Left renal pelvis (tissue), 4 donors: ENCODE measurements at places on chromosomes 11 and 22. TPM values are rescaled to one million over a fixed set of nuclear protein-coding genes. Genes with fewer than 3 reads are reported as not detected.

The BAIAP2L2 gene
- 1.3 TPM for polyA plus RNA-seq

The AHNAK gene
- 238 TPM for polyA plus RNA-seq

The MISFA gene
- polyA plus RNA-seq, result 5.7 TPM

The RIMBP3B gene
- polyA plus RNA-seq, result not detected

The SYT8 gene
- polyA plus RNA-seq, result not detected

The FOLR3 gene
- 2.7 TPM for polyA plus RNA-seq

The TMEM121B gene
- polyA plus RNA-seq, result 1.0 TPM

The LYVE1 gene
- 73.4 TPM for polyA plus RNA-seq

The LRRC56 gene
- polyA plus RNA-seq, result 6.6 TPM

The KRTAP5-8 gene
- 0.14 TPM for polyA plus RNA-seq

GRCh38 chr11:85088286-85088685, 538.9 kb downstream of the DLG2 start:
- no peak for DNase-seq

DNA sequence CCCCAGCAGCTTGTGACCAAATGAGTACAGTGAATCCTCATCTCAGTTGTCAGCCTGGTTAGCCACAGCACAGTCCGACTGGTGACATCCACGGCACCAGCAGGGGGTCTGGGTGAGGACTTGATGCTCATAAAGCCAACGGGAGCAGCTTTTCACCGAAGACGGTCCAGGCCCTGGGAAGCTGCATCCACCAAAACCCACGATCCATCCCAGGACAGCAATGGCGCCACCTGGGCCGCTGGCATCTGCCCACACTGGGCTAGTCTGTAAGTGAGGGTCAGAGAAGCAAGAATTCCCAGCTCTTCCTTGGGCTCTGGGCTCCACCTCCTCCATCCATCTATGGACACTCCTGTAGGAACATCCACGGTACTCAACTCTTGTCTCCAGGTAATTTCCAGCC, 25.1 kb upstream of the FXYD6 start:
- no peak for DNase-seq

GRCh38 chr11:113160808-113161124, 153.6 kb upstream of the TTC12 start:
- DNase-seq, result no peak

DNA sequence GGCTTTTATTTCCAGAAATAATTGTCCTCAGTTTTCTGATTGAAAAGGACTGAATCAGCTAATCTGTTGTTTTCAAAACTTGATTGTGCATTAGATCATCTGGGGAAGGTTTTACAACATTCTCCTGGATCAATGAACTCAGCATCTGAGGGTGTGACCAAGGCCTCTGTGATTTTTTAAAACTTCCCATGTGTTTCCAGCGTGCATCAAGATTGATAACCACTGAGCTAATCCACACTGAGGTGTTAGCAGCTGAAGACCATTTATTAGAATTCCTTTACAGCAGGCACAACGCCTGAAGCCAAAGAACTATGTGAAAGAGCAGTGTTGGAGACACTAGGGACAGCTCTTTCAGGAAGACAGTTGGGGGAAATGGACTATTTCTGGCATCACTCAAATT, 10.2 kb downstream of the VSTM5 start:
- no peak for DNase-seq

DNA sequence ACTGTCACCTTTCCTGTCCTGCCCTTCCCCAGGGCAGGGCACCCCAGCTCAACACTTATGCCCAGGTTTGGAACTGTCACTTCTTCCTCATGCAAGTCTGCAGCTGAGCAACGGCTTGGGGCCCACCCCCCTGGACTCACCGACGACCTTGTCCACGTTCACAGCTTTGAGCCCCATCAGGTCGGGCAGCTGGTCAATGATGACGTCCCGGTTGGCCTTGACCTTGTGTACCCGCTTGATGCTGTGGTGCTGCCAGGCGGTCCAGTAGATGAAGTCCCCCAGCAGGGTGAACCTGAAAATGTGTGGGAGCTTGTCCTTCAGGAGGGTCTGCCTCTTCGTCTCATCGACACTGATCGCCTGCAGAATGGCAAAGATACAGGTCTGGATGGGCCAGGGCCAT, 135.0 kb downstream of the CRYBB2 start:
- no peak for DNase-seq

DNA sequence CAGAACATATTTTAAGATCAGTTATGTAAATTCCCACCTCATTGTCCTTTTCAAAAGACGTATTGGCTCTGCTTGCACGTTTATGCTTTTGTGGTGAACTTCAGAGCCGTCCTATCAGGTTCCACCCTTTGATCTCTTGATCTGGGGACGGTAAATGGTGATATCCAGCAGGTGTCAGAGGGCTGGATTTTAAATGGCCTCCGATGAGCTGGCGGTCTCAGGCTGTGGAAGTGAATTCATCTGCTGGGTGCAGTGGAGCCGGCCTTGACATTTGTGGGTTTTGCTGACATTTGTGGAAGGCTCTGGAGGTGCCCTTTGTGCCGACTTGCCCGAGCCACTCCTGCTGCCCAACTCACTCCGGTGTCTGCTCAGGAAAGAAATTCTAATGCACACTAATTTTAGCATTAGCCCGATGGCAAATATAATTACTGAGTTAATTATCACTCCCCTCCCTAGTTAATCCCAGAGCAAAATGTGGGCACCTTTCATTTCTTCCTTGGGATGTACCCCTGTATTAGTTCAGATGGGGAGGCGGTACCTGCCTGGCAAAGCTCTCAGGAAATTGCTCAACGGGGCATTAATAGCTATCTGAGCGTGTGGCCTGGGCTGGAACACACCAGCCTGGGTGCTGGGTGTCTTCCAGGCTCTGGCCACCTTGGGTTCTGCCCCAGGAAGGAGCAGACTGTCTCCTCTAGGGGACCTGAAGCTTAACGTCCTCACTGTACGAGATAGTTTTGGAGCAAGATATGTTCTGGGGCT, 9.1 kb downstream of the LRP5 start:
- DNase-seq, result no peak

DNA sequence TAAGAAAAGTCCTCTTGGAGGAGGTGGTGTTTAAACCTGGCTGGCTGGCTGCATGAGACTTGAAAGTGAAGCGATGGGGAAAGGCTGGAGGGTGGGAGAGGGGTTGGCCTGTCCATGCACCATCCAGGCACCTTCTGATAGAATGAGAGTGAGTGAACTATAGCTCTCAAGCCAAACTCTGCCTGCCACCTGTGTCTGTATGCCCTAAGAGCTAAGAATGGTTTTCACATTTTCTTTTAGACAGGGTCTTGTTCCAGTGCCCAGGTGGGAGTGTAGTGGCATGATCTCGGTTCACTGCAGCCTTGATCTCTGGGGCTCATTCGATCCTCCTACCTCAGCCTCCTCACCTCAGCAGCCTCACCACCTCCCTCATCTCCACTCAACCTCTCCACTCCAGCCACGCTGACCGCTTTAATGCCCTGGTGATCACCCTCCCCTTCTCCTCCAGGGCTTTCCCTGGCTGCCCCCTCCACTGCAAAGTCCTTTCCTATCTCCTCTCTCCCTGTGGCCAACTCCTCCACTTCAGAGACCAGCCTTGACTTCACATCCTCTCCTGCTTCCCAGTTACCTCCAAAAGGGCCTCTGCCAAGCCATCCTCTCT, 38.3 kb upstream of the DKK3 start:
- no peak for DNase-seq

GRCh38 chr11:10019906-10020682, 273.9 kb downstream of the SBF2 start:
- DNase-seq, result peak; percentile 12

GRCh38 chr11:95450547-95451123, 219.6 kb upstream of the SESN3 start:
- DNase-seq, result no peak

GRCh38 chr11:33885338-33886005, 6.4 kb downstream of the LMO2 start:
- DNase-seq, result no peak

DNA sequence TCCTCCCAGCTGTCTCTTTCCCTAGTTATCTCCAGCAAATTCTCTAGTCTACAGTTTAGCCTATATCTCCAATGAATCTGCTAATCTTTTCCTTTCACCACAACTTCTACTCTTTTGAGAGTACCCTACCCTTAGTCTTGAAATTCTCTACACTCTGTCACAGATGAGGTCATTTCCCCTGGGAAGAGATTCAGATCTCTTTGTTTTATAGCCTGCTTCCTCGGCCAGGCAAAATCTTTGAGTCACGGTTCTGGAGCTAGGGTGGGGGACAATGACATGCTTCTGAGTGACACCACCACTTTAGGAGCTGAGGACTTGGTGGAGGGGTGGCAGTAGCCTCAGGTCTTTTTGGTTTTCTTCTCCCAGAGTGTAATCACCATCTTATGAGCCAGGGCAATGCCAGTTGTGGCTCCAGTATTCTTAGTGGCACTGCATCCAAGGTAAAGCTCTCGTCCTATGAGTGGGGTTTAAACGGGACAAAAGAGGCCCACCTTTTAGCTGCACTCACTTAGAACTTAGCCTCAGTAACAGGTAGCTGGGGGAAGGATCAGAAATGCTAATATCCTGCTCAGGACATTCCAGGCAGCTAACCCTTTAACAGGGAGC, 98.5 kb upstream of the RRM1 start:
- no peak for DNase-seq

- DNase-seq, result no peak
Observed at GRCh38 chr22:48486134-48486532, 1341.5 kb downstream of the BRD1 start.

GRCh38 chr11:76234021-76234415, 27.7 kb upstream of the WNT11 start:
- no peak for DNase-seq

- DNase-seq, result no peak
Observed at GRCh38 chr11:130766650-130767565, 149.4 kb downstream of the SNX19 start.

DNA sequence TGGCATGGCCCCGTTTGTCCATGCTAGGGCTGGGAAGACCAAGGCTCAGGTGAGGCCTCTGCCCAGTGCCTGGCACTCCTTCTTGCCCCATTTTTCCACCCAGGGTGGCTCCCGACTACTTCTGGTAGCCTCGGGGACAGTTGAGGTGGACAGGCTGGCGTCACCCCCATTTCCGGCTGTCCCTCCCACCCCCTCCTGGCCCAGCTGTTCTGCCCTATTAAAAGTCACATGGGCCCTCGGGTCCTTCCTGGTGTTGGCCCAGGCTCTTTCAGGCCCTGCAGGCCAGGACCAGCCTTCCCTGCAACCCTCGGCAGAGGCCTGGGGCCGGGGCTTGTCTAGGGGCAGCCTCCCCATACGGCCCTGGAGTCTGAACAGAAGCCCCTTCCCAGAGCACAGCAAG, 9.5 kb downstream of the CD81 start:
- no peak for DNase-seq

DNA sequence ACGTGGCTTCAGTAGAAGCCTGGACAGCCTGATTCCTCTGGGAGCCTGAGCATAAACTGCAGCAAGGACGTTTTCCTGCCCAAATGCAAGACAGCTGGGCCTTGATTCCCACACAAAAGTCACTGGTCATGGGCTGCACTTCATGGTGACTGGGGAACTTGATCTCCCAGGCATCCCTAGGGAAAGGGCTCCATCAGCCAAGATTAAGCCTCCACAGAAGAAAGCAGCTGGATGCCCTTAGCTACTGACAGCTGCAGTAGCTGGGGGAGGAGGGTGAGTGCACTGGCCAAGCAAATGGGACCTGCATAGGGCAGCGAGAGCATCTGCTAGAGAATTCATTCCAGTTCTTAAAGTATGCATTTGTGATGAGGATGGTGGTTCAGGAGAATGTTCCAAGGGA, 267.4 kb upstream of the ISX start:
- peak; percentile 71 for DNase-seq

- DNase-seq, result no peak
Observed at GRCh38 chr22:47372596-47373385, 610.3 kb downstream of the TBC1D22A start.

- no peak for DNase-seq
Observed at GRCh38 chr11:75346912-75347647, 4.4 kb downstream of the ARRB1 start.

DNA sequence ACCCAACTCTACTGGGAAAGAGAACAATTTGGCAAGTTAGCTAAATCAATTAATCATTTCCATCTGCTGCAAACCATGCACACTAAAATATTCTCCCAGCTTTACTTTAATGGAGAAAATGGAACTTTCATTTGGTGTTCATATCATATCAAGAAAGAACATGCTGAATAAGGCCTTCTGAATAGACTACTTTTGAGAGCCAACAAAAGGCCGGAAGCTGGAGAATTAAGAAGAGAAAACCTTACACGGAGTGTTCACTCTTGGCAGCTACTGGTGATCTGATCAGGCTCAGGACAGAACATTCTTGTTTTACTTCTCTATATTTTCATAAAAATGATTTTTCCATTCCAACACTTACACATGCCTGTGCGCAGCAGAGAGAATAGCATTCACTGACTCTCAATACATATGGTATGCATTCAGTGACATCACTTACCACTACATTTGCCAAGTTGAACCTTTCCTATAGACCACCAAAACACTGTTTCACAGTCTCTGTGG, 165.3 kb downstream of the TTC28 start:
- DNase-seq, result no peak

- DNase-seq, result no peak
Observed at GRCh38 chr22:20009582-20010306, 6.9 kb downstream of the ARVCF start.

DNA sequence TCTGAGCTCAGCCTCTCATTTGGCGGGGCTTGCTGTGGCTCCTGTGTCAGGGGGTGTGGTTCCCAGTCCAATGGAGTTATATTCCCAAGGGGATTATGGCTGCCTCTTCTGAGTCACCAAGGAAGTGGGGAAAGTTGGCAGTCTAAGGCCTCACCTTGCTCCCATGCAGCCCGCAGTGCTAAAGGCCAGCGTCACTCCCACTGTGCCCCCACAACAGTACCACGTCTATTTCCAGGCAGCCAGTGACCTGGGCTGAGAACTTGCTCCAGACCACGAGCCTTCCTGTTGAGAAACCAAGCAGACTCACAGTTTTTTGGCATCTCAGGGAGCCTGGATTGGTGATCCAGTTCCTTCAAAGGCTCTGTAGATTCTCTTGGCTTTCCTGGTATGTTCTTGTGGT, 45.6 kb downstream of the OR2AT4 start:
- DNase-seq, result no peak

DNA sequence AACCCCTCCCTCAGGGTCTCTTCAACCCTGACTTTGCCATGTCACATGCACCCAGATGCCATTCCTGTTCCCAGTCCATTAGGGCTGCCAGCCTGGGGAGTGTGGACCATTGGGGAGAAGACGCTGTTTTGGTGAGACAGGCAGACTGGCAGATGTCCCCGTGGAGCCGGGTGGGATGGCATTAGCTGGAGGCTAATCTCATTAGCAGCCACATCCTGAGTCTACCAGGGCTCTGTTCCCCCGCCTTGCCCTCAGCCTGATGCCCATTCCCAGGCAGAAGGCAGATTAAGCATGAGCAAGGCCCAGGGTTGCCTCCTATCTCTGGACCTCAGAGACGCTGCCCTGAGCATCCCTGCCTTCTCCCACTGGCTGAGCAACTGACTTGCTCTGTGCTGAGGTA, 46.4 kb upstream of the ALX4 start:
- no peak for DNase-seq

- no peak for DNase-seq
Observed at GRCh38 chr11:124946735-124947141, 7.3 kb upstream of the CCDC15 start.

GRCh38 chr22:36107436-36107835, 53.1 kb downstream of the APOL3 start:
- DNase-seq, result no peak
